ENCODE measurements at places on chromosomes 12 and 14. TPM values are rescaled to one million over a fixed set of nuclear protein-coding genes. Genes with fewer than 3 reads are reported as not detected.
A peak's percentile ranks its signal among the peaks of the same experiment; 100 is the strongest.

DNA sequence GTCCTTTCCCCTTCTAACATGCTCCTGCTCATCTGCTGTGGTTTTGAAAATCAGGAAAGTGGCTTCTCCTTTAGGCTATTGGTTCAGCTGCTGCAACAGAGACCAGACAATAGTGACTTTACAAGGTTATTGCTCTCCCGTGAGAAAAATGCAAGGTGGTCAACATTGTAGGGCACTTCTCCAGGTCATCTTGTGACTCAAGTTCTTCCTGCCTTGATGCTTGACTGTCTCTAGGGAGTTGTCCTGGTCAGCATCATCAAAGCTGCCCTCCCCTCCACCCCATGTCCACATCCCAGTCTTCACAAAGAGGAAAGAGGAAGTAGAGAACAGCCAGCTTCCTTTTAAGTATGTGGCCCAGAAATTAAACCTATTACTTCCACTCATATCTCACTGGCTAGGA, 3.9 kb upstream of the TMEM63C start:
- no peak for DNase-seq

The MYO1H gene
- not detected for total RNA-seq

DNA sequence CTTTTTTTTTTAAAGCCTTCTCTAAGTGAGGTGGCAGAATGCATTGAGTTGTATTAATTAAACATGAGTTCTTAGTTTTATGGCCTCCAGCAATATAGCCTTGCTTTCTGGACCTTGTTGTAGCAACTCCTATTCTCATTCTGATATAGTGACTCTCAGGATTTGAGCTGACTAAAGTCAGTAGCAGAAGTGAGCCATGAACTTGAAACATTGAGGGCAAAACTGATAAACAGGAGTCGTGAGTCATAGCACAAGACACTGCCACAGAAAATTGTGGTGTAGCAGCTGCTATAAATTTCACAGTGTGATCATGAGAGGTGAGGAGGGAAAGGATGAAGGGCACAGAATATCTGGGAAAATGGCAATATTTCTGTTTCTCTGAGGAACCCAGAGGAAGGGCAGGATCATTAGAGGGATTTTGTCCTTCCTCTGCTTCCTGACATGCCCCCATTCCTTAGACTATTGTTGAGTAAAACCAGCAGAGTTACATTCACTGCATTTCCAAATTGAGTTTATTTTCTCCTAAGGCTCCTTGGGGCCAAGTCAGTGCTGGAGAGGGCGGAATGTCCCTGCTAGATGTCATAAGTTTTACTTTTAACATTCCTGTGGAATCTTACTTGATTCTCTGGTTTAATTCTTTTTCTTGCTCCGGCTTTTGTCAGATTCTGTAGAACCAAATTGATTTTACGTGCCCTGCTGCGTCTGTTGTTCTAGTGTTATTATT, 7.5 kb downstream of the KLRG1 start:
- peak; percentile 24 for DNase-seq

- no peak for DNase-seq
Observed at GRCh38 chr12:25830456-25830855, 128.0 kb upstream of the RASSF8 start.

- no peak for DNase-seq
Observed at GRCh38 chr14:19799880-19800279, 3.7 kb upstream of the OR4N2 start.

DNA sequence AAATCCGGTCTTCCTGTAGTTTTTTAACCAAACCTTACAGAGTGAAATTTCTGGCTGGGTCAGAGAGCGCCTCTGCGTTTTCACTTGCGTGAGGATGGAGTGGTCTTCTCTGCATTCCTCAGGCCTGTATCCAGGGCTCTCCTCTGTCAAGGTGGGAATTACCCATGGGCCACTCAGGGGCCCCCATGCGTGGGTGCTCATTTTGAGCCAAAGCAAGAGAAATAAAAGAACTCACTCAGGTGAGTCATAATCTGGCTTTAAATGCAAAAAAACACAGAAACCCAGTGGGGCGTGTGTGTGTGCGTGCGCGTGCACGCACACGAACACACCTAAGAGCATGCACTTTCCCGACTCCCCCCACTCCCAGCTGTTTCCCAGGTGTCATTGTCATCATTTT, 104.0 kb upstream of the PWP1 start:
- DNase-seq: no peak

GRCh38 chr12:66550626-66551025, 128.2 kb downstream of the GRIP1 start:
- DNase-seq: no peak

GRCh38 chr12:46359667-46360280, 12.8 kb downstream of the SLC38A2 start:
- DNase-seq: no peak

- no peak for DNase-seq
Observed at GRCh38 chr12:119157528-119157927, 21.2 kb upstream of the HSPB8 start.

DNA sequence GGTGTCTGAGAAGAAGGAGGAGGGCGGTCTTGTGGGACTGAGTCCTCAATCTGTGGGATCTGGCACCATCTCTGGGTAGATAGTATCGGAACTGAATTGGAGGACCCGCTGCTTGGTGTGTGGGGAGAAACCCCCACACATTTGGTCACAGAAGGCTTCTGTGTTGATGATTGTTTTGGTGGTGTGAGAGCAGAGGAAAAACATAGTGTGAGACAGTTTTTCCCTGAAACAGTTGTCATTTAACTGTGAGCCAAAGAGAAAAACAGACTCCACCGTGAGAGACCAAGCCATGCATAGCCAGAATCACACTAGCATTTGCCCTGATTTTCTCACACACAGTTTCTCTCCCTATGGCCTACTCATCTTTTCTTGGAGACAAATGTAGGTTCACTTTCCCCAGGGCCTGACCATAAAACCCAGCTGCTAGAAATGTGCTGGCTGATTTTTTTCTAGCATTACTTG, 91.4 kb upstream of the FLRT2 start:
- DNase-seq: no peak

The PPP1R1A gene
- total RNA-seq: not detected

The AGAP2 gene
- total RNA-seq: 72.6 TPM

- DNase-seq: peak; percentile 80
Observed at GRCh38 chr12:96445691-96446583, 43.4 kb upstream of the CFAP54 start.

DNA sequence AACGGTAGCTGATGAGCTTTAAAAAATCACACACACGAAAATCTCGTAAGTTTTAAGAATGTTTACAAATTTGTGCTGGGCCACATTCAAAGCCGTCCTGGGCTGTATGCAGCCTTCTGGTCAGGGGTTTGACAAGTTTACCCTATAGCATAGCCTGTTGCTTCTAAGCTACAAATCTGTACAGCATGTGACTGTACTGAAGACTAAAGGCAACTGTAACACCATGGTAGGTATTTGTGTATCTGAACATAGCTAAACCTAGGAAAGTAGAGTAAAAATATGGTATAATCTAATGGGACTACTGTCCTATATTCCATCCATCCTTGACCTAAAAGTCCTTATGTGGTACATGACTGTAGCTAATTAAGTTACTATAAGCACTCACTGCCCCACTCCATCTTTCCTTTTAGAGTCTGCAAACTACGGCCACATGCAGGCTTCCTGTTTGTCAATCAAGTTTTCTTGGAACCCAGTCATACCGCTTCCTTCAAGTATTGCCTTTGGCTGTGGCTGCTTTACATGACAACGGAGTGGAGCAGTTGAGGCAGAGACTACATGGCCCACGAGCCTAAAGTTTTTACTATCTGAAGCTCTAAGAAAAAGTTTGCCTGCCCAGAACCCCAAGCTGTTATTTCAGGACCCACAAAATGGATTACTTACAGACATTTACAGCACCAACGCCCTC, 18.5 kb downstream of the KRT7 start:
- peak; percentile 43 for DNase-seq

DNA sequence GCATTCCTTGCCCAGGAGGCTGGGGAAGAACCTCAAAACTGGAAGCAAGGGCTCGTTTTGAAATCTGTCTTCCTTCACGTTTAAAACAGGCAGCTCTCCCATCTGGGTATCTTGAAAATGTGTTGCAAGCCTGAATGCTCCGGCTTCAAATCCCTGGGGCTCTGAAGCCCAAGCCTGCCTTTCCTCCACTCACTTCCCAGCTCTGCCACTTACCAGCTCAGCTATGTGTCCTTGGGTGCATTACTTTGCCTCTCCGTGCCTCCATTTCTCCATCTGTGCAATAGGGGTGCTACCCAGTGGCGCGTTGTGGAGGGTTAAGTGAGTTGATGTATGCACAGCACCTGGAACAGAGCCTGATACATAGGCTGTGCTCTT, 97.6 kb downstream of the GCH1 start:
- DNase-seq: no peak

- no peak for DNase-seq
Observed at GRCh38 chr14:51394804-51395203, 154.8 kb downstream of the TMX1 start.

- no peak for DNase-seq
Observed at GRCh38 chr12:32476446-32476845, 77.1 kb downstream of the FGD4 start.

- DNase-seq: no peak
Observed at GRCh38 chr14:28754209-28754985, 12.2 kb upstream of the FOXG1 start.

The CACNA2D4 gene
- 16.4 TPM for total RNA-seq

The TMX1 gene
- total RNA-seq: 50.6 TPM

The HOXC10 gene
- total RNA-seq: not detected

DNA sequence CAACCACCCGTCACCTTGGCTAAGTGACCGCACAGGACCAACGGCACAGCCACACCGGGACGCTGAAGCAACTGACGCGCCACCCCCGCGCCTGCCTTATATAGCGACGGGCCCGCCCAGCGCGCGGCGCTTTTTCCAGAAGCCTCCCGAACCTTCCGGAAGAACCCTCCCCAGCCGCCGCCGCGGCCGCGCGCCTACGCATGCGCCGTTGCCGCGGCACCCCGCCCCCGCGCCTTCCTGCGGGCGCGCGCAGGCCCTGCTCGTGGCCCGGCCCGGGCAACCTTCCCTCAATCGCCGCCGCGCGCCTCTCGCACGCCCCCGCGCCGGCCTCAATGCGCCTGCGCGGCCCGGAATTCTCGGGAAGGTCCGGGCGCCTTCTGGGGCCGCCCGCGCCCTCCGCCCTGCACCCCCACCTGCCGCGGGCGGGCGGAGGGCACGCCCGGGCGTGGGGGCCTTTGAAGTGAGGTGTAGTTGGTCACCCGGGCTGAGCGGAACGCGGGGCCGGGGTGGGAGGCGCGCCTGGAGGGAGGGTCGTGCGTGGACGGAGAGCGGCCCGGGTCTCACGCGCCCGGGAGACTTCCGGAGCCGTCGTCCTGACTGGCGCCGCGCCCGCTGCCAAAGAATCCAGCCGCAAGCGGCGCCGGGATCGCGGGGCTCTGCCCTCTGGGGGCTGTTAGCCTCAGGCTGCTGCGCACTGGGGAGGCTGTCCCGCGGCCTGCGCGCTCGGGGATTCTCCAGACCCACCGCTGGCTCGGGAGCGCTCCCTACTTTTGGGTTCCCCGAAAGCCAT, at the start of gene HSP90AA1:
TSS of gene HSP90AA1 (minus strand) at position 73 of the 790 bp plus-strand sequence. CDS start 666 bp downstream, outside the sequence.
- DNase-seq: peak; percentile 94

DNA sequence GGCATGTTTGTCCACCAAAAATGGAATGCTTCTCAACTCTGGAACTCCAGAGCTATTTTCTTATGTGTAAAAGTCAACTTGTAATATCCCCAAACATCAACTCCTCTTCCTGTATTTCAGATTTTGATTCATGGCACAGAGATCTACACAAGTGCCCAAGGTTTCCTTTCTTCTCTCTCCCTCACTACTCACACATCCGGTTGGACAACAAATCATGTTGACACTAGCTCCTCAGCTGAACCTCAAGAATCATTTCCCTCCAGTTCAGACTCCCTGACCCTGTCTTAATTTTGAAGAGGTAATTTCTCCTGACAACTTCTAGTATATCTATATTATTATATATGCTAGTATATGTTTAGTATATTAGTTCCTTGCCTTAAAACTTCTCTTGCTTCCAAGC, 485.4 kb upstream of the CCDC196 start:
- DNase-seq: no peak

GRCh38 chr14:102811254-102811963, 34.2 kb downstream of the TRAF3 start:
- no peak for DNase-seq

The PPFIBP1 gene
- total RNA-seq: 7.7 TPM

The GALNT9 gene
- not detected for total RNA-seq

- DNase-seq: no peak
Observed at GRCh38 chr14:59190372-59190771, 1.9 kb downstream of the DAAM1 start.

DNA sequence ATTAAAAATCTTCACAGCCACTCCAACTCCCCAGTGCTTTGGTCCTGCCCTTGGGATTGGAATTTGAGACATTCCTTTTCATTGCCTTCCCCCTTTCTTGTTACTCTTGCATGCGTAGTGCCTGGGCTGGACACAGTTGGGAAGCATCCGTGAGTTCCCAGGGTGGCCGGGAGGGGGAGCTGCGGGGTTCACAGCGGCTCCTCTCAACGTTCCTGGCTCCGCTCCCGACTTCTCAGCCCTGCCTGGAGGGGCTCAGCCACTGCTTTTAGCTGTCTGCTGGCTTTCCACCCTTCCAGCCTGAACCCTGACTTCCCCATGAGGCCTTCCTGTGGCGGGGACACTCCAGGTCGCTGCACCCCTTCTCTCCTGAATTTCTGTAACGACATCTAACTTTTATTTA, 3.2 kb downstream of the TEX52 start:
- DNase-seq: peak; percentile 48

DNA sequence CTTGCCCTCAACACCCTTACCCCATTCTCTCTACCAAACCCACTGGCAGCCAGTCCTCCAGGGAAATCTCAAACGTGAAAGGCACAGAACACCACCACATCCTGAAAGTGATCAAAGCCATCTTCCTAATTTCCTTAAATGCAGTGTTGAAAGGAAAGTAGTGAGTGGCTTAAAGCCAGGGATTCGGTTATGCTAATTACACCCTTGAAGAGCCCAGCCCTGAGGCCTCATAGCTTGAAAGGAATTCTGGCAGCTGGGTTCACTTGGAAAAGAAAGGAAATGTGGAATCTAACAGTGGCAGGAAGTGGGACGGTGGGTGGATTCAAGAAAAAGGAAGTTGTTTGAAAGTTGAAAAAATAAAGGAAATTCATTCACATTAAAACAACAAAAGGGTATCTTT, 73.0 kb upstream of the FICD start:
- no peak for DNase-seq

DNA sequence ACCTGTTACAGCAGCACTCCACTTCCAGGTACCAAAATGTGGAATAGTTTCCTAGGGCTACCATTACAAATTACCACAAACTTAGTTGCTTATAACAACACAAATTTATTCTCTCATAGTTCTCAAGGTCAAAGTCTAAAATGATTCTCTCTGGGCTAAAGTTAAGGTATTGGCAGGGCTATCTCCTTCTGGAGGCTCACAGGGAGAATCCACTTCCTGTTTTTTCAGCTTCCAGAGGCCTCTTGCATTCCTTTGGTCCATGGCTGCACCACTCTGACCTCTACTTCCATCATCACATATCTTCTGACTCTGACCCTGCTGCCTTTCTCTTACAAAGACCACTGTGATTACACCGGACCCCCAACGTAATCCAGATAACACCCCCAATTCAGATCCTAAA, 2.9 kb upstream of the GARIN6 start:
- no peak for DNase-seq

GRCh38 chr12:2583091-2583497, 211.7 kb upstream of the FKBP4 start:
- DNase-seq: peak; percentile 60

The MTHFD1 gene
- 165 TPM for total RNA-seq
